NCI-H1092 (cell line): ENCODE measurements at places on chromosomes 2 and 18.

DNA sequence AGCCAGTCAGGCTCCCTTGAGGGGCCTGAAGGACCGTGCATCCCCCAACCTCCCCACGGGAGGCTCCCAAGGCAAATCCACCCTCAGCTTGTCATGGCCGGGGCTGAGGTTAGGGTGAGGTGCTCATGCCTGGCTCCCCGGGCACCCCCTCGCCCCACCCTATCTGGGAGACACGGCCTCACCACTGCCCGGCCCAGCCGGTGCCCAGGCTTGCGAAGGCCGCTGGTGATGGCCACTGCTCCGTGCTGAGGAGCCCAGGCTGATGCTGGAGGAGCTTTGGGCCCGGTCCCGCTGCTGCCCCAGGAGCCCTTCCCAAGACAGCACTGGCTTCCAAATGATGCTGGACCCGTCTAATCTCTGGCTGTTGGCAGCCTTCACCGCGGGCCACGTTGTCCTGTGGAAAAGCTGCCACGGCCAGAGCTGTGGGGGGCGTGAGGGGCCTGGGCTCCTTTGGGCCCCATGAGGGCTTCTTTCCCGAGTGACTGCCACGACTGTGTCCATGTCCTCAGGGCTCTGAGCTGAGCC, 135.7 kb upstream of the CTDP1 start:
- DNase-seq = no peak

GRCh38 chr2:172275239-172275638, 152.1 kb upstream of the ITGA6 start:
- no peak for DNase-seq

- no peak for DNase-seq
Measured at GRCh38 chr18:69495338-69495737, 94.7 kb downstream of the DOK6 start.

DNA sequence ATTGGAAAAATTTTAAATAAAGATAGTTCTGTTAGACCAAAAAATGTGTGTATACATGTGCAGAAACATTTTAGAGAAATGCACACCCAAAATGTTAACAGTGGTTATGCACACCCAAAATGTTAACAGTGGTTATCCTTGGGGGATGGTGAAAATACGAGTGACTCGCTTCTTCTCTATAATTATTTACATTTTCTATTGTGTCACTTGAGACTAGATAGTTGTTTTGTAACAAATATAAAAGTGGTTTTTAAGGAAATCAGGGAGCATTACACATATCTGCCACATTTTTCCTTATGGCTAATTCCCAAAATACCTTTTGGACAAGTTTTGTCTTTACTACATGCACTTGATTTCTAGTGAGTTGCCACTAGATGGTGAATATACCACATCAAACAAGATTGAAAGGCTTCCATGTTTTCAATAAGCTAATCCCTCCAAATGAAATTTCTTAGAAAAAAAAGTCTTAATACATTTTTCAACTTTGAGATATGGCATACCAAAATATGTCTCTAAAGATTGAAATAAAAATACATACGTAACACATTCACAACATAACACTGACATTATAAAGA, 9.0 kb upstream of the HIBCH start:
- no peak for DNase-seq

GRCh38 chr2:174059884-174060244, 94.7 kb upstream of the SP3 start:
- DNase-seq = no peak

- no peak for DNase-seq
Measured at GRCh38 chr2:72993933-72994280, 76.6 kb downstream of the EMX1 start.

DNA sequence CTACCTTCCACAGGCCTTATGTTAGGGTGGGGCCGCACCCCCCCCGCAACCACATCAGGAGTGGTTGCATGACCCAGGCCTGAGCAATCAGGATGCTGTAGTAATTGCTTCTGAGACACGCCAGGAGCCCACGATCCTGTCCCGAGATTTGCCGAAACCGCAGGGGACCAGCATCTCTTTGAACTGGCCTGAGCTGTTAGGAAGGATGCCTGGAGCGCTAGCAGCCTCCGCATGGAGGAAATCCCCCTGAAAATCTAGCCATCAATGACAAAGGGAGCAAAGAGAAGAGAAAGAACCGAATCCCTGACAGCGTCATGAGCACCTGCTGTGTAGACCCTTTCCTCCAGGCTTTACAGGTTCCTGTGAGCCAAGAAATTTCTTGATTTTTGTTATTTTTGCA, 8.7 kb upstream of the TEX44 start:
- no peak for DNase-seq

DNA sequence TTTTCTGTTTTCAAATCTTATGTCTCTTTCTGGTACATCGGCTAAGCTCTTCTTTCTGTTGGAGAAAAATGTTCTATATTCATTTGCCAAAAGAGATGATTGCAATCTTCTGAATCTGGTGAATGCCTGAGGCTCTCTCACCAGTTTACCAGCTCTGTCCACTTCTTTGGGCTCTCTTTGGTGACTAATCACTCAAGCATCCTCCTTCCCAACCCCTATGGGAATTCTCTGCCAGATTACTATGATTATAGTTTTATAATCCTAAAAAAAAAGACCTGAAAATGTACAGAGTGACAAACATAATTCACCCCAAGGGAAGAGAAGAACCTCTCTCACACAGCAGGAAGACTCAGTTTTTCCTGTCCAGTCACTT, 187.3 kb downstream of the CAMKMT start:
- no peak for DNase-seq

- no peak for DNase-seq
Measured at GRCh38 chr2:62727876-62728566, 22.5 kb downstream of the EHBP1 start.

DNA sequence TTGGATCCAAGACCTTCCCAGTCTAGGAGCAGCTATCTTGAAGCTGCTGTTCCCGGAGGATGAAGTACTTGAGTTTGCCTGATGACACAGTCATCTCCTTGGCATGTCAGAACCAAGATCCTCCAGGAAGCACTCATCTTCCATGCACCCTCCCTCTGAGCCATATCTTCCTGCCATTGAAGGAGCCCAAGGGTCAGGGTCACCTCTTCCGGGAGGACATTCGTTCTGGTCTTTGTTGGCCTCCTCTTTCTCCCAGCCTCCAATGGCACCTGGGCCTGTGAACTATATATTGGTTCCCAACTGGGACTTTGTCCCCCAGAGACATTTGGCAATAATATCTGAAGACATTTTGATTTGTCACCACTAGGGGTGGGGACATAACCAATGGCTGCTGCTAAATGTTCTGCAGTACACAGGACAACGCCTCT, 4.2 kb upstream of the MYO7B start:
- DNase-seq = no peak

DNA sequence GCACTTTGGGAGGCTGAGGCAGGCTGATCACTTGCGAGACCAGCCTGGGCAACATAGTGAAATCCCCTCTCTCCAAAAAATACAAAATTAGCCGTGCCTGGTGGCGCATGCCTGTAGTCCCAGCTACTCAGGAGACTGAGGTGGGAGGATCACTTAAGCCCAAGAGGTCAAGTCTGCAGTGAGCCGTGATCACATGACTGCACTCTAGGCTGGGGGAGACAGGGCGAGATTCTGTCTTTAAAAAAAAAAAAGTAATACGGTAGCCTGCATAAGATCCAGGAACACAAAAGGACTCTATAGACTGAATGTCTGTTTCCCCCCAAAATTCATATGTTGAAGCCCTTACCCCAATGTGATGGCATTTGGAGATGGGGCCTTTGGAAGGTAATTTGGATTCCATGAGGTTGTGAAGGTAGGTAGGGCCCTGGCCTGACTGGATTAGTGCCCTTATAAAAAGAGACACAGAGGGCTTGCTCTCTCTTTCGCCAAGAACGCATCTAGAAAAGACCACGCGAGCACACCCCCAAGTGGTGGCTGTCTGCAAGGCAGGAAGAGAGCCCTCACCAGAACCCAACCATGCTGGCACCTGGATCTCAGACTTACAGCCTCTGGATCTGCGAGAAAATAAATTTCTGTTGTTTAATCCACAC, 17.0 kb downstream of the MBOAT2 start:
- no peak for DNase-seq

GRCh38 chr2:98948956-98949739, 13.1 kb upstream of the CRACDL start:
- DNase-seq = no peak

DNA sequence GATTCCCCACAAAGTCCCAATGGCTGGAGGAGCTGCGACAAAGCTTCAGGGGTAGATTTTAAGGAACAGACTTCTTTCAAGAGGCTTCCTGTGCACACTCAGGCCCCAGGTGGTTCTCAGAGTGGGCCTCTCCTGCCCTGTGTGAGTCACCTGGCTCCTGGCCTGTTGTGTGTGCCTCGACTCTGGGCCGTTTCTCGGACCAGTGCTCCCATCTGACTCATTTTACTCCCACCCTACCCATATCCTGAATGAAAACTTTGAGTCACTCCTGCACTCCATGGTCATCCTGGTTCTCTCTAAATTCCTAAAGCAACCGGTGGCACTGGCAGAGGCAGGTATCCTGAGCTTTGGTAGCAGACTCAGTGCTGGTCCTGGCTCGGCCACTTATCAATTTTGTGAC, 84.1 kb downstream of the CELF4 start:
- no peak for DNase-seq
